Pulmonary artery endothelial cell (primary cell): ENCODE measurements at places on chromosomes 1 and 21.

DNA sequence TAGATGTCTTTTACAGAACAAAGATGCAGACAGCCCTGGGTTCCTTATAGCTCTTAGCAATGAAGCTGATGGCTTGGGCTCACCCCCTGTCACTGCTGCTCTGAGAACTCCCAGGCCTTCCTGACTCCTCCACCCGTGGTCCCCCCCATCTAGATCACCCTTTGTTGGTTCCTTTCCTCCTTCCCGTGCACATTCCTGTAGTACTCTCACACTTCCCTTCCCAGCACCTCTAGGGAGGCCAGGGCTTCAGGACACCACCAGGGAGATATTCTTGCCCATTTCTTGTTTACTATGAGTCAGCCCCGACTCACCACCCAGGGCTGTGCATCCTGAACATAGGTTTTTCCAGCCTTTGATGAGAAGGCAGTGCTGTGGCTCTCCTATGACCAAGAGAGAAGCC lies 14.4 kb upstream of the NOS1AP start:
- peak; percentile 91 for DNase-seq

DNA sequence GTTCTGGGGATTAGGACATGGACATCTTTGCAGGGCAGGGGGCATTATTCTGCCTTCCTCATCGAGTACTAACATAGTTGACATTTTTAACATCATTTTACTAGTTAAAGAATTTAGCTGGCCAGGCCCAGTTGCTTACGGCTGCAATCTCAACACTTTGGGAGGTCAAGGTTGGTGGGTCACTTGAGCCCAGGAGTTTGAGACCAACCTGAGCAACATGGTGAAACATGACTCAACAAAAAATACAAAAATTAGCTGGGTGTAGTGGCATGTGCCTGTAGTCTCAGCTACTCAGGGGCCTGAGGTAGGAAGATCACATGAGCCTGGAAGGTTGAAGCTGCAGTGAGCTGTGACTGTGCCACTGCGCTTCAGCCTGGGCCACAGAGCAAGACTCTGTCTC lies 29.8 kb upstream of the THEM4 start:
- DNase-seq, result no peak

DNA sequence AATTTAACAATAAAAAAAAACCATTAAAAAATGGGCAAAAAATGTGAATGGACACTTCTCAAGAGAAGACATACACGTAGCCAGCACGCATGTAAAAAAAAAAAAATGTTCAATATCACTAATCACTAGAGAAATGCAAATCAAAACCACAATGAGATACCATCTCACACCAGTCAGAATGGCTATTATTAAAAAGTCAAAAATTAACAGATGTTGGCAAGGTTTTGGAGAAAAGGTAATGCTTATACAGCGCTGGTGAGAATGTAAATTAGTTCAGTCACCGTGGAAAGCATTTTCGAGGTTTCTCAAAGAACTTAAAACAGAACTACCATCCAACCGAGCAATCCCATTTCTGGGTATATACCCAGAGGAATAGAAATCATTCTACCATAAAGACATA lies 1091.5 kb upstream of the B3GALT2 start:
- DNase-seq, result no peak

GRCh38 chr1:58108783-58109182 lies 437.7 kb downstream of the OMA1 start:
- no peak for DNase-seq

DNA sequence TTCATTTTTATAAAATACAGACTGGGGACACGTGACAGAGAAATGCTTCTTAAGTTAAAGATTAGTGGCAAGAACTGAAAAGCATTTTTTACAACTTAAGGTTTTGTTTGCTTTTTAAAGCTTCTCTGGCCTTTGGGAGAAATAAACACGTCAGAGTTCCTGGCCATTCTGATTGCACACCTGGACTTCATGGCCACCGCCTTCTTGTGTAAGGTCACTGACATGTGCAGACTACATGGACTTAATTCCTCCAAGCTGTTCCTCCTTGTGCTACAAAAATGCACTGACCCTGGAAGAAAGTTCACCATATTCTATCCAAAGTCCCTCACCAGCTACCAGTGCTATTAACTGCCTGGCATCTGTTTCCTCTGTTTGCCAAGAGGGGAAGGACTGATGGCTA lies 56.1 kb downstream of the GADD45A start:
- no peak for DNase-seq

DNA sequence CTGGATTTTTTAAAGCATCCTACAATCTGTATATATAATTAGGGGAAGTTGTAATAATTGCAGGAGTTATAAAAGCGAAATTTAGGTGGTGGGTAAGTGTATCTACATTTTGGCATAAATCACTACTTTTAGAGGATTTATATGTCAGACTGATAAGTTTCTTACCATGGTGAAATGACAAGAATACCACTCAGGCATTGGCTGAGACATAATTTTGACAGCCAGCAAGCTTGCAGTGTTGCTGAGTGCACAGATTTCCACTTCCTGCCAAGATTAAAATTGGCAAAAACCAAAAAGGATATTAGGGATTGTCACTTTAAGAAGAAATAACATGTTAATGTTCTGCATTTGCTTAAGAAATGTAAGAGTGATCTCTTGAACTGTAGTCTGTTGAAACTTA lies 28.2 kb downstream of the NFIA start:
- DNase-seq, result no peak

GRCh38 chr1:157961805-157962762 lies 31.4 kb upstream of the KIRREL1 start:
- DNase-seq, result no peak

DNA sequence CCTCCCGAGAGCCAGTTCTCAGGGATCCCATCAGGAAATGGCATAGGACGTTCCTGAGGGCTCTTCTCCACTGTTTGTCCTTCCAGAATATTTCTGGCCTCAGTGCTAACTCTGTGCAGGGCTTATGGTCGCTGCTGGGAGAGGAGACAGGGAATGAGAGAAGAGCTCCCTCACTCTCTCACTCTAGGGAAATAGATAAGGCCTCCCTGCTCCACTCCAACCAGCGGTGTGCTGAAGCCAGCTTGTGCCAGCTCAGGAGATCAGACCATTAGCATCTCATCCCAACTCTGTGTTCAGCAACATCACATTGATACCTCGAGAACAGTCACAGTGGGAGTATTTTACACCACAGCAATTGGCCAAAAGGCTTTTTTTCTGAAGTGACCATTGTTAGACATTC lies 49.2 kb upstream of the ZC3H12A start:
- DNase-seq, result no peak

GRCh38 chr1:94072840-94073522 lies 48.0 kb downstream of the ABCA4 start:
- DNase-seq, result no peak

GRCh38 chr1:214747050-214747635 lies 144.1 kb downstream of the CENPF start:
- no peak for DNase-seq

GRCh38 chr1:245095903-245096302 lies 58.9 kb upstream of the KIF26B start:
- no peak for DNase-seq

DNA sequence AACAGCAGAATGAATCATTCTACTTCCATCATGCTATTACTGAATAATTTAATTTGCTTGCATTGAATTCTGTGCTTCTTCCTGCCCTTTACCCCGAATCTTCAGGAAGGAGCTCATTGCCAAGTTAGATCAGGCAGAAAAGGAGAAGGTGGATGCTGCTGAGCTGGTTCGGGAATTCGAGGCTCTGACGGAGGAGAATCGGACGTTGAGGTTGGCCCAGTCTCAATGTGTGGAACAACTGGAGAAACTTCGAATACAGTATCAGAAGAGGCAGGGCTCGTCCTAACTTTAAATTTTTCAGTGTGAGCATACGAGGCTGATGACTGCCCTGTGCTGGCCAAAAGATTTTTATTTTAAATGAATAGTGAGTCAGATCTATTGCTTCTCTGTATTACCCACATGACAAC lies 44.2 kb downstream of the MAP3K7CL start:
- no peak for DNase-seq

GRCh38 chr1:182841368-182841988 lies 2.3 kb downstream of the DHX9 start:
- no peak for DNase-seq
